Occipital lobe (tissue), 3 donors: ENCODE measurements at places on chromosomes 12 and 14. TPM values are rescaled to one million over a fixed set of nuclear protein-coding genes. Genes with fewer than 3 reads are reported as not detected.
A peak's percentile ranks its signal among the peaks of the same experiment; 100 is the strongest.

- DNase-seq, result no peak
Observed at GRCh38 chr14:101235335-101236103, 325.8 kb upstream of the DIO3 start.

DNA sequence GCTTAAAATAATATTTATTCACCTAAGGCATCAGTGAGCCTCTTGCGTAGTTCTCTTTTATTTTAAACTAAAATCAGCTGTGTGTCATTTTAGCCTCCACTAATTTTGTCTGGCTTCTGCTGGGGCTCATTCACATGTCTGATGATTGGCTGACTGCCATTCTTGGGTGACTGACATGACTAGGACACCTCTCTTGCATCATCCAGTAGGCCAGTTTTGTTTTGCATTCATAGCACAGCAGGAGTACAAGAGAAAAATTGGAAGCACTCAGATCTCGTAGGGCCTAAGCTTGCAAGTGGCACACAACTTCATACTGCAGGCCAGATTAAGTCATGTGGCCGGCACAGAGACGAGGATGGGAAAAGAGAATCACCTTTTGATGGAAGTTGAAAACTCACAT is 1226.5 kb downstream of the GALC start:
- DNase-seq, result no peak

DNA sequence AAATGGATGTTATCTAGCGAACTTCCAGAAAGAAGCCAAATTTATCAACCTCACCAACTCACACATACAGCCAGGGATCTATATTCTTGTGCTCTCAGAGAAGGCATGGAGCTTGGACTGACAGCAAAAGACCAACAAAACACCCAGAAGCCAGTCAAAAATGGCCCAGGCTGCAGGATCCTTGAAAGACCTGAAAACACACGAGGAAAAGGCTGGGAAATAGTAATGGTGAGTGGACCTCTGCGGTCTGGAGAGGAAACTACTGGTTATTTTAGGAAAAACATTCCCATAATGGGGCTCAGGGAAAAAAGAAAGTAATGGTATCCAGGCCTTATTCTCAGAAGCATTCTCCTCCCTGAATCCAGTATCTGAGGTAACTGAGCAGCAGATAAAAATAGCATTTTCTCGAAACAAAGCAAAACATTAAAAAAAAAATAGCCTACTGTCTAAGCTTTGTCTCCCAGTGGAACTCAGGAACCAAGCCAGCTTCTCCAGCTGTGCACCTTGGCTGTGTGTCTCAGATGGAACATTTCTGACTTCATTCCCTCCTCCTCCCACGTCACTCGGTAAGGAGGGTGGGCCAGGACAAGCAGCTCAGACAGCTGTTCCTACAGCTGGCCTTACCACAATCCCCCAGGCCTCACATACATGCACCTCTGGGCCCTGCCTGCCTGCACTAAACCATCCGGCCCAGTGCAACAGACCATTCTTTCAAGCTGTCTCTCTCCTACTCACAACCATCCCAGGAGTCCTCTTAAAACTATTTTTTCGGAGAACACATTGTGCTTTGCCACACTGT is 249.9 kb downstream of the DAD1 start:
- peak; percentile 31 for DNase-seq

- no peak for DNase-seq
Observed at GRCh38 chr12:102642199-102642598, 161.8 kb upstream of the IGF1 start.

Gene GABARAPL1
- total RNA-seq, result 60.7 TPM

Gene RDH12
- 0.31 TPM for total RNA-seq
